NCI-H1694 treated with DMSO at 0.1 percent for 48 hours (cell line): ENCODE measurements at places on chromosomes 5 and 9.

DNA sequence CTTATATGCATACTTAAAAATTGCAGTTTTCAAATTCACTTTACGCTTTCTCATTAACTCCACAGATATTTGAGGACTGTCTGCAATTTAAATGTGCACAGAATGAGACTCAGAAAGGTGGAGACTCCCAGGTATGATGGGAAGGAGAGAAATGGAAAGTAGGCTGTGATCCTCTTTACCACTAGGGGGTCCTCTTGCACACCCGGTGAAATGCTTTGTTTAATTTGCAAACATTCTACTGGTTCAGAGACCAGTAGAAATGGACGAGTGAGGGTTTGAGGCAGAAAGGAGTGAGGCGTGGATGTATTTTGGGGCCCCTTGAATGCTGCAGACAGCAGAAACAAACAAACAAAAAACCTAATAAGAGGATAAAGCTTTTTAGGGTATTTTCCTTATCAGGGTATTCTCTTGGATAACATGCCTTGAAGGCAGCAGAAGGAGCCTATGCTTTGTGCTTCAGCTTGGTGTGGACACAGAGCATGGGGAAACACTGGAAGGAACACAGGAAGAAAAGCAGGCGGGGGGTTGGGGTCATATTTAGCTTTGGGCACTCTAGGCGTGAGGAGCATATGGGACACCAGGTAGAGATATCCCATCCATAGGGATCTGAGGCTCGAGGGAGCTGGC lies 410.1 kb downstream of the DMRT2 start:
- peak; percentile 13 for DNase-seq

GRCh38 chr9:126796758-126797157 lies 8.1 kb upstream of the ZBTB43 start:
- no peak for DNase-seq

- DNase-seq, result no peak
Observed at GRCh38 chr5:91061094-91061493, 322.0 kb downstream of the ARRDC3 start.

DNA sequence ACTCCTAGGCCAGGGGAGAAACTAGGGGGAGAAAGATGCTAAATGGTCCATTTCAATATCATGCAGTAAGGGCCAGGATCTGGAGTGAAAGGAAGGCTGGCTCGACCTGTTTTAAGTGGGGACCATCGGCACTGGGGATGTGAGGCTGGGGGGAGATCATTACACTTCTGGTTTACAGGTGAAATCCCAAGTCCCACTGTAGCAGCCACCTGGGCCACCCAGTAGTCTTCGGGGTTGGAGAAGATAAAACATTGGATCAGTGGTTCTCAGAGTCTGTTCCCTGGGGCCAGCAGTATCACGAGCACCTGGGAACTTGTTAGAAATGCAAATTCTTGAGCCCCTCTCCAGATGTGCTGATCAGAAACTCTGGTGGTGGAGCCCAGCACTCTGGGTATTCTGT lies 111.3 kb upstream of the ALDH1B1 start:
- DNase-seq, result no peak

DNA sequence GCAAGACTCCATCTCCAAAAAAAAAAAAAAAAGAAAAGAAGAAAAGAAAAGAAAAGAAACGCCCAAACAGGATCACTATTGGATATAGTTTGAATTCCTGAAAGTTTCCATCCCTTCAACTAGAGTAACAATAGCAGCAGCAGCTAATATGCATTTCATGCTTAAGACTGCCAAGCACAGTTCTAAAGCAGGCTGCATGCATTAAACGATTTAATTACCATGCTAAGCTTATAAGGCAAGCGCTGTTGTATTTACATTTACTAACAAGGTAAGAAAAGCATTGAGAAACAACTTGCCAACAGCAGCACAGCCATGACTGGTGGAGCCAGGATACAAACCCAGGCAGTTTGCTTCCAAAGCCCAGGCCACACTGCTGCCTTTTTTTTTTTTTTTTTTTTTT lies 13.0 kb downstream of the TBC1D2 start:
- no peak for DNase-seq

DNA sequence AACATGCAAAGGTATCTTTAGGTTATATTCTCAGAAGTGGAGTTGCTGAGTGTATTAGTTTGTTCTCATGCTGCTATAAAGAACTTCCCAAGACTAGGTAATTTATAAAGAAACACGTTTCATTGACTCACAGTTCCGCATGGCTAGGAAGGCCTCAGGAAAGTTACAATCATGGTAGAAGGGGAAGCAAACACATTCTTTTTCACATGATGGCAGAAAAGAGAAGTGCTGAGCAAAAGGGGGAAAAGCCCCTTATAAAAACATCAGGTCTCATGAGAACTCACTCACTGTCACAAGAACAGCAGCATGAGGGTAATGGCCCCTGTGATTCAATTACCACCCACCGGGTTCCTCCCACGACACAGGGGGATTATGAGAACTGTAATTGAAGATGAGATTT lies 163.6 kb upstream of the PRLR start:
- DNase-seq, result no peak

- no peak for DNase-seq
Observed at GRCh38 chr5:170186156-170186555, 46.6 kb upstream of the C5orf58 start.

GRCh38 chr5:76439929-76440328 lies 36.8 kb downstream of the IQGAP2 start:
- no peak for DNase-seq

DNA sequence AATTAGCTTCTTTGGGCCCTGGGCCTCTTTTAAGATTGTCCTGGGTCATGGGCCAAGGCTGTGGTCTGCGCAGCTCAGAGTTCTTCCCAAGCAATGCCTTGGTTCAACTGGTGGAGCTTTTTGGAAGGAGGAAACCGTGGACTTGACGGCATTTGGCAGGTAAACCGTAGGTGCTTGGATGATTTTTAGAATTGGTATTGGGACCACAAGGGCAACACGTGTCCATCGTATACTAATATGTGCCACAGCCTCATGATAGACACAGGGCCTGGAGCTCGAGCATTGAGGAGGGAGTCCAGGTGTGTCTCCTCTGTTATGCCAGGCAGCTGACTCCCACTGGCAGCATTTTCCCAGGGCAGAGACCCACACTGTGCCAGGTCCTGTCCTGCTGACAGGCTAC lies 120.9 kb upstream of the PITX1 start:
- no peak for DNase-seq

DNA sequence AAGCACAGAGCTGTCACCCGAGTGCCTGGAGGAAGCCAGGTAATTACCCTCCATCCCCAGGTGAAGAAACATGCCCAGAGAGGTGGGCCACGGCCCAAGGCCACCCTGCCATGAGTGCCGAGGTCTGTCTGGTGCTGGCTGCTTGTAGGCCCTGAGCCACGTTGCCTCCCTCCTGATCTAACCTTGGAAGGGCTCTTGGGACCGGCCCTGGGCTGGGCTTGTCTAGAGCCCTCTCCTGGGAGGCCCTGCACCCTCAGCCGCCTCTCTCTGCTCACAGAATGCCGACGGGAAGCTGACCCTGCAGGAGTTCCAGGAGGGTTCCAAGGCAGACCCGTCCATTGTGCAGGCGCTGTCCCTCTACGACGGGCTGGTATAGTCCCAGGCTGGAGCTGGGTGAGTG lies 39.4 kb upstream of the HMCN2 start:
- DNase-seq, result no peak

- DNase-seq, result no peak
Observed at GRCh38 chr9:128917151-128917849, 3.5 kb upstream of the PHYHD1 start.

DNA sequence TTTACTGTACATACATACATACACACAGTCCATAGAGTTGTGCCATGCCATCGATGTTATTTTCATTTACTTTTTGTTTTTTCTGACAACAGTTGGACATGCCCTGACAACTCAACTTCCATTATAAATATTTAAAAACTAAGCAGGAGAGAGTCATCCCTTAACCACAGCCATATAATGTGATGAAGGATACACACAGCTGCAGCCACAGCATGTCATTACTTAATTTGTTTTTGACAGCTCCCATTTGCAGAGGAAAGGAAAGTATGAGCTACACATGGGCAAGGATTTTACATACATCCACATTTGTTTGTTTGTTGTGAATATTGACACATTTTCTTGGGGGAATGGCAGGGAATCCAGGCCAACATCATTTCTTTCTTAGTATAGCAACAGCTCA lies 91.5 kb upstream of the TUT7 start:
- DNase-seq, result no peak

GRCh38 chr5:71475788-71476384 lies 20.4 kb downstream of the BDP1 start:
- DNase-seq, result peak; percentile 15

DNA sequence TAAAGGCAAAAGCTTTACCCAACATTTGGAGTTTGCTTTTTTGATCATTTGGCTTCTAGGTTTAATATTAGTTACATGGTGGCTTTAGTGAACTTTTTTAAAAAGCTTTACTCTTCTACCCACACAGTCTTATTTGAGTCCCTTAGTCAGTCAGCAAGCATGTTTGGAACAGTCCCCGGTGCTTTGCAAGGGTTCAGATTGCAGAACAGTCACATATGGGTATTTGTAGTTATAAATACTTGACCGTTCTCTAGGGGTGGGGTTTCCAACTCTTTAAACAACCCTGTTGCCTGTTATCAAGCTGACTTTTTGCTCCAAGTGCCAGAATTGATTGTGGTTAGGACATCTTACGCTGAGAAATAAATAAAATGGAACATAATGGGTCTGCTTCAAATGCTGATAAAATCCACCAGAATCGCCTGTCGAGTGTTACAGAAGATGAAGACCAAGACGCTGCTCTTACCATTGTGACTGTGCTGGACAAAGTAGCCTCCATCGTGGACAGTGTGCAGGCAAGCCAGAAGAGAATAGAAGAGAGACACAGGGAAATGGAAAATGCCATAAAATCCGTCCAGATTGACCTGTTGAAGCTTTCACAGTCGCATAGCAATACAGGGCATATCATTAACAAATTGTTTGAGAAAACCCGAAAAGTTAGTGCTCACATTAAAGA lies at the start of gene CAVIN4:
Gene CAVIN4 (plus strand): TSS at position 304 of the 673 bp plus-strand sequence. CDS start 65 bp downstream, at position 369.
- no peak for DNase-seq

- DNase-seq, result no peak
Observed at GRCh38 chr5:148011398-148012137, 52.2 kb upstream of the SPINK5 start.
